Left ventricle myocardium inferior (tissue), 1 donor: ENCODE measurements at places on chromosomes 6 and 20. TPM values are rescaled to one million over a fixed set of nuclear protein-coding genes. Genes with fewer than 3 reads are reported as not detected.

GRCh38 chr20:46931699-46932098 is 37.1 kb downstream of the EYA2 start:
- peaks cover 16% of the 10 kb centered on the region for H3K4me1 ChIP-seq
- H3K27me3 ChIP-seq: peaks cover 60% of the 10 kb centered on the region
- no peak overlapping the region for H3K4me3 ChIP-seq
- no peak overlapping the region for H3K27ac ChIP-seq
- H3K36me3 ChIP-seq: no peaks in the 10 kb centered on the region
- DNase-seq: no peak

- H3K36me3 ChIP-seq: peaks cover 6% of the 10 kb centered on the region
- H3K27ac ChIP-seq: peak overlapping the region; percentile 97
- peak overlapping the region; percentile 85 for H3K4me3 ChIP-seq
- peaks cover 82% of the 10 kb centered on the region for H3K4me1 ChIP-seq
Measured at GRCh38 chr20:5128886-5129285, 2.1 kb downstream of the CDS2 start.

GRCh38 chr6:32084780-32085179 is 24.4 kb downstream of the TNXB start:
- peaks cover 39% of the 10 kb centered on the region for H3K36me3 ChIP-seq
- peaks cover 43% of the 10 kb centered on the region for H3K4me1 ChIP-seq
- H3K4me3 ChIP-seq: no peak overlapping the region
- H3K27me3 ChIP-seq: peaks cover 21% of the 10 kb centered on the region
- no peak for DNase-seq
- no peak overlapping the region for H3K27ac ChIP-seq

The PRKN gene
- 25.5 TPM for total RNA-seq

- H3K27me3 ChIP-seq: peaks cover under 1% of the 10 kb centered on the region
- no peak for DNase-seq
- H3K36me3 ChIP-seq: no peaks in the 10 kb centered on the region
- H3K4me1 ChIP-seq: no peaks in the 10 kb centered on the region
- no peak overlapping the region for H3K4me3 ChIP-seq
Measured at GRCh38 chr20:56187534-56188165, 60.9 kb upstream of the MC3R start.

- no peaks in the 10 kb centered on the region for H3K36me3 ChIP-seq
- H3K27ac ChIP-seq: no peak overlapping the region
- no peak for DNase-seq
- H3K27me3 ChIP-seq: no peaks in the 10 kb centered on the region
Measured at GRCh38 chr20:51380401-51381385, 161.8 kb downstream of the NFATC2 start.

The TOX2 gene
- 0.30 TPM for total RNA-seq

- no peak overlapping the region for H3K27ac ChIP-seq
- no peaks in the 10 kb centered on the region for H3K27me3 ChIP-seq
- no peaks in the 10 kb centered on the region for H3K36me3 ChIP-seq
- H3K4me1 ChIP-seq: peaks cover 19% of the 10 kb centered on the region
Measured at GRCh38 chr6:143839196-143839595, 3.9 kb upstream of the LTV1 start.

GRCh38 chr6:139522511-139523220 is 148.2 kb upstream of the CITED2 start:
- H3K27ac ChIP-seq: no peak overlapping the region
- H3K4me1 ChIP-seq: peaks cover 8% of the 10 kb centered on the region
- H3K27me3 ChIP-seq: no peaks in the 10 kb centered on the region
- H3K4me3 ChIP-seq: no peak overlapping the region
- no peaks in the 10 kb centered on the region for H3K36me3 ChIP-seq

The DZANK1 gene
- total RNA-seq: 0.60 TPM

The ZHX3 gene
- total RNA-seq: 34.6 TPM

The CST5 gene
- total RNA-seq: not detected

GRCh38 chr6:80183019-80183795 is 76.7 kb downstream of the BCKDHB start:
- H3K4me1 ChIP-seq: no peaks in the 10 kb centered on the region
- H3K27ac ChIP-seq: no peak overlapping the region
- no peak overlapping the region for H3K4me3 ChIP-seq
- H3K36me3 ChIP-seq: no peaks in the 10 kb centered on the region
- no peaks in the 10 kb centered on the region for H3K27me3 ChIP-seq

The HSPA12B gene
- 12.5 TPM for total RNA-seq

GRCh38 chr20:57656821-57657534 is 36.8 kb upstream of the ZBP1 start:
- H3K27ac ChIP-seq: peak overlapping the region; percentile 68
- peak; percentile 13 for DNase-seq
- H3K4me3 ChIP-seq: no peak overlapping the region
- H3K36me3 ChIP-seq: peaks cover 29% of the 10 kb centered on the region

GRCh38 chr20:37007898-37008649 is 56.6 kb upstream of the SAMHD1 start:
- no peak overlapping the region for H3K4me3 ChIP-seq
- peaks cover 11% of the 10 kb centered on the region for H3K36me3 ChIP-seq
- DNase-seq: no peak
- no peaks in the 10 kb centered on the region for H3K4me1 ChIP-seq
- peak overlapping the region; percentile 35 for H3K27ac ChIP-seq
- H3K27me3 ChIP-seq: no peaks in the 10 kb centered on the region

- H3K36me3 ChIP-seq: no peaks in the 10 kb centered on the region
- H3K27me3 ChIP-seq: no peaks in the 10 kb centered on the region
- no peaks in the 10 kb centered on the region for H3K4me1 ChIP-seq
- no peak overlapping the region for H3K4me3 ChIP-seq
- H3K27ac ChIP-seq: no peak overlapping the region
Measured at GRCh38 chr6:167807756-167808155, 19.0 kb upstream of the AFDN start.

DNA sequence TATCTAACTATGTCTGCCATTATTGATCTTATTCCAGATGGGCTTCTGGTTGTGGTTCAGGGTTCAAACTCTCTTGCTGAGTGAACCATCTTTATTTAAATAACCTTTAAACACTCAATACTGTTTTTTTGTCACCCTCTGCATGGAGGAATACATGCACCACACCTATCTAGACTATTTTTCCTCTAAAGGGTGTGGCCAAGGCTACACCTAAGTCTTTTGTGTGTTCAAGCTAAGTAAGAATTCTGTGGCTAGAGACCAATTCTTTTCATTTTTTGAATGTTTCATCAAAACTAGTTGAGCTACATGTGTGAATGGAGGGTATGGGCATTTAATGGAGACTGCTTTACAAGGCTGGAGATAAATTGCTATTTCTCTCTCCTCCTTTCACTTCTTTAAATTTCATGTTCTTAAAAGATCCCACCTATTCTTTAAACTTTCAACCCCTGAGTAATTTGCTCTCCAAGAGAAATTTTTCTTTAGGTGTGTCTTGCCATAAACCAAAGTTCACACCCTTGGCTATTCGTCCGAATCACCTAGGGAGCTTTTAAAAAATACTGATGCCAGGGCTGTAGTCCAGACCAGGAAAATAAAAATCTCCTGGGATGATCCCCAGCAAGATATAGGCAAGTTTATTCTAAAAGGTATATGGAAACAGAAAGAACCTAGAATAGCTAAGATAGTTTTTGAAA is 24.8 kb upstream of the MBOAT1 start:
- no peaks in the 10 kb centered on the region for H3K4me1 ChIP-seq
- no peak overlapping the region for H3K4me3 ChIP-seq
- no peak overlapping the region for H3K27ac ChIP-seq
- DNase-seq: no peak
- no peaks in the 10 kb centered on the region for H3K36me3 ChIP-seq

GRCh38 chr20:58797371-58798338 is 53.0 kb downstream of the GNAS-AS1 start:
- H3K4me1 ChIP-seq: no peaks in the 10 kb centered on the region
- no peak overlapping the region for H3K4me3 ChIP-seq
- no peaks in the 10 kb centered on the region for H3K36me3 ChIP-seq
- H3K27me3 ChIP-seq: peaks cover 93% of the 10 kb centered on the region
- no peak for DNase-seq

The RNF144B gene
- 14.1 TPM for total RNA-seq

DNA sequence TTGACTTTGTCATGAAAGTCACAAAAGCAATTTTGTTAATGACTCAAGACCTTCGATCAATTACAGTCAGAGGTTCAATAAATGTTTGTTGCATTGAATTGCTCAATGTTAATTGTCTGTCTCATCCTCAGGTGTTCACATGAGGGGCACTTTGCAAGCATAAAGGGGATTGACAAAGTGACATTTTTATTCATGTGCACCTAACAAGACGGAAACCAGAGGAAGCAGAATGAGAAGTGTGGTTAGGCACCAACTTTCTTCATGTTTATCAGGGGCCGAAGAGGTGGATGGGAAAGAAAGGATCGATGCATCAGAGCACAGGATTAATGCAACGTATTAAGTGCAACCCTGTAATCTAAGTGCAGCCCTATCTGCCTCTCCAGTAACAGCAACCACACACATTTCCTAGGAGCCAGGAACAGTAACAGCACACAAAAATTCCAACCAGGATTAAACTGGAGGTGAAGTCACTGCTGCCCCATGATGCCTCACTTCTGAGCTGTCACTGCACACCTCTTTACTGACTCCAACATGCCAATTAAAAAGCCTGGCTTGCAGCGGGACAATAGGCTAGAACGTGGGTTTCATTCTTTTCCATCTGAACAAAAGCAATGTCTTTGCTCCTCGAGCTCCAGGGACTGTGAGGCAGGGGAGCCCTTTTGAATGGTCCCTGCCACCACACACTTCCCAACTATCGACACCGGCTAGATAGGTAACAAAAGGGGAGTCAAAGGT is 262.7 kb downstream of the CD83 start:
- no peaks in the 10 kb centered on the region for H3K27me3 ChIP-seq
- no peak overlapping the region for H3K4me3 ChIP-seq
- H3K4me1 ChIP-seq: peaks cover 10% of the 10 kb centered on the region
- no peaks in the 10 kb centered on the region for H3K36me3 ChIP-seq
- H3K27ac ChIP-seq: no peak overlapping the region

The CYP39A1 gene
- total RNA-seq: 5.4 TPM

The HCK gene
- 4.3 TPM for total RNA-seq

The TUBE1 gene
- 28.5 TPM for total RNA-seq

The FAM110A gene
- 2.0 TPM for total RNA-seq

- no peak overlapping the region for H3K27ac ChIP-seq
- no peaks in the 10 kb centered on the region for H3K4me1 ChIP-seq
- no peaks in the 10 kb centered on the region for H3K27me3 ChIP-seq
- H3K36me3 ChIP-seq: peaks cover 56% of the 10 kb centered on the region
- no peak for DNase-seq
- H3K4me3 ChIP-seq: no peak overlapping the region
Measured at GRCh38 chr6:31880616-31881015, 1.8 kb upstream of the SLC44A4 start.

The ELOVL4 gene
- 0.19 TPM for total RNA-seq

DNA sequence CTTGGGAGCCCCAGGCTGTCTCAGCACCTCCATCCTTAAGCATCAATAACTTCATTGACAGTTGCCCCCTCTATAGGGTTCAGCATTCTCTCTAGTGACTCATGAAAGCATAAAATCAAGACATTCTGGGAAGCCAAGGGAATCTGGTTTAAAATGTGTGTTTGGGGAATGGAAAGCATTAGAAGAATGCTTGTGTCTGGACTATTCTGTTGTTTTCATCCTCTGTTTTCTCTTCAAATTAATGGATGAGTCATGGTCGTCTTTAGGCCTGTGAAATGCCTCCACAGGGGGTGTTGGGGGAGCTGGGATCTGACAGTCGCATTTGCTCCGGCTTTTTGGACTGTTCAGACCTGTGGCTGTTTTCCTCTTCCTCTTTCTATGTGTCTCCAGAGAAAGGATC is 279.7 kb downstream of the CDC5L start:
- no peak for DNase-seq
- H3K4me3 ChIP-seq: no peak overlapping the region
- H3K27ac ChIP-seq: no peak overlapping the region

DNA sequence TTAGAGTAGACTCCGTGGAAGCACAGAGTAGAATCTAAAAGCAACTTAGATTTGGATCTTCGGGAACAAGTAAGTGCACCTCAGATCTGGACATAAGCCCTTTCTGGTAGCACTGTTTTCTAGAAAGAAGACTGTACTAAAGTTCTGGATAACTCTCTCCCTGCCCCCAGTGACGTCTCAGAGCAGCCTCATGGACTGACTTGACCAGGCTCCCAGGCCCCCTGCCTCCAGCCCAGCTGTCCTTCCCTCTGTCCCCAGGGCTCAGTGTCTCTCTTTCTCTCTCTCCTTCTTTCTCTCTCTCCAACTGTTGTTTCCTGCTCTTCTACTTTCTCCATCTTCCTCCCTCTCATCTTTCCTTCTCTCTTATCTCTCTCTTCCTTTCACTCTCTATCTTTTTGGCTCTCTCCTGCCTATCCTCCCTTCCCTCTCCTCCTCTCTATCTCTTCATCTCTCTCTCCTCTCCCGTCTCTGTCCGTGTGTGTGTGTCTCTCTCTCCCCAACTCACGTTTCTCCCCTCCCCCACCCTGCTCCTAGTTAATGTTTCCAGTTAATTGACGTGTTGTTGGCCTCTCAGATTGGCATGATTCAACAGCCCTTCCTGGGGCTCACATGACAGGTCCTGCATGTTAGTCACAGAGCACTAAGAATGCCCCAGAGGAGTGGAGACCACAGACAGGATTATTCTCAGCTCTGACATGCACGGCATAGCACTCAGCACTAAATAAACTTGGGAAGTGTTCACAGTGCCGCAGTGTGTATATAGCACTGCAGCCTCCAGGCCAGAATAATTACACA is 180.4 kb upstream of the FOXQ1 start:
- peak overlapping the region; percentile 62 for H3K27ac ChIP-seq
- H3K27me3 ChIP-seq: no peaks in the 10 kb centered on the region
- DNase-seq: peak; percentile 29
- peaks cover 11% of the 10 kb centered on the region for H3K4me1 ChIP-seq
- no peaks in the 10 kb centered on the region for H3K36me3 ChIP-seq

The CASS4 gene
- total RNA-seq: 0.47 TPM

DNA sequence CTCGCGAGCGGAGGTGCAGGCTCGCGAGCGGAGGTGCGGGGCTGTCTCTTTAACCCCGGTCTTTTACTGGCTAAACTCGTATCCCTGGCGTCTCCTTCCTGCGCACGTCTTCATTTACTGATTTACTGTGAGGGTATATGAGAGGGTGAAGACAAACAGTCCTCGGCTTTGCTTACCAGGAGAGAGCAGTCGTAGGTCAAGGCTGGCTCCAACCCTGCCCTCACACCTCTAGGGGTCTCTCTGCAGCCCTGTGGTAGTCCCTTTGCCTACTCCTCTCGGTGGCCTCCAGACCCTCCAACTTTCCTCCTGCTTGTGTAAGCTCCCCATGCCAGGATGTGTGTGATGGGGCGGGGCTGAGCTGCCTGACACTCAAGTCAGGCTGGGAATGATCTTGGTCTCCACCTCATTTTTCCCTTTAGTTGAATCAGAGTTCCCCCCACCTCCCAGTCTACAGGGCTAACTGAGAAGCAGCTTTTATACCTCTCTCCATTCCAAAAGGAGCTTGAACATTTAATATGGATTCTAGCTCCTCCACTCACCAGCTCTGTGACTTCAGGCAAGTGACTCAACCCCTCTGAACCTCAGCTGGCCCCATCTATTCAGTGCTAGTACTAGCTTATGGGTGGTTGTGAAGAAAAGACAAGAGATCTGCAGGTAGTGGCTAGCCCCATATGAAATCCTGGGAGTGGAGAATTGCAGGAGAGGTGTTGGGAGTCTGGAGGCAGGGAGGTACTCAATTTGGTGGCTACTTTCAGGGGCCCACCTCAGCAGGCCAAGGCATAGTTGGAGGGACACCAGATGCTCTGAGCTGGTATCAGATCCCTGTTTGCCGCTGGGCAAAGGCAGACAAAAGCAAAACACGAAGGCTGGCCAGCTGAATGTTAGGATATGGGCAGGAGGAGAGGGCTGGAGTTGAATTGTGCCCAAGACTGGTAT is 902 bp downstream of the SLC29A1 start:
- peak overlapping the region; percentile 98 for H3K27ac ChIP-seq
- no peaks in the 10 kb centered on the region for H3K27me3 ChIP-seq
- no peaks in the 10 kb centered on the region for H3K36me3 ChIP-seq
- peak overlapping the region; percentile 88 for H3K4me3 ChIP-seq
- H3K4me1 ChIP-seq: peaks cover 98% of the 10 kb centered on the region
